ENCODE measurements at places on chromosomes 3 and 15. TPM values are rescaled to one million over a fixed set of nuclear protein-coding genes. Genes with fewer than 3 reads are reported as not detected.

Gene SPINT1
- total RNA-seq = 274 TPM

Gene STRIT1
- total RNA-seq = not detected

Gene DCLK3
- total RNA-seq = not detected

Gene CERS3
- total RNA-seq = 12.8 TPM

Gene GUCA1C
- total RNA-seq = not detected

Gene CRYGS
- 0.48 TPM for total RNA-seq

Gene SLC12A1
- not detected for total RNA-seq

Gene NEK10
- total RNA-seq = 0.72 TPM

Measured in tracheal epithelial cell (primary cell).